ENCODE measurements at places on chromosomes 16 and 17. TPM values are rescaled to one million over a fixed set of nuclear protein-coding genes. Genes with fewer than 3 reads are reported as not detected.

Gene NDUFAB1
- total RNA-seq = 71.2 TPM

Gene IL17C
- not detected for total RNA-seq

Gene PDILT
- not detected for total RNA-seq

Gene MMP28
- 0.65 TPM for total RNA-seq

Gene NPB
- 0.92 TPM for total RNA-seq

Gene ZG16
- not detected for total RNA-seq

Gene SLC16A6
- 0.17 TPM for total RNA-seq

Gene KRT33A
- total RNA-seq = not detected

Gene AXIN2
- total RNA-seq = 1.9 TPM

Gene CACNA1G
- total RNA-seq = 0.59 TPM

Gene KRTAP4-1
- total RNA-seq = not detected

Gene GNG13
- not detected for total RNA-seq

Gene NTN1
- 0.26 TPM for total RNA-seq

Gene UBE2G1
- 38.8 TPM for total RNA-seq

Gene SLFN14
- not detected for total RNA-seq

Gene PNPO
- total RNA-seq = 22.6 TPM

Gene GALR2
- not detected for total RNA-seq

All from smooth muscle cell of the pulmonary artery (primary cell).